ENCODE measurements at places on chromosomes 2 and 18.

GRCh38 chr2:219428469-219428868, 6.2 kb upstream of the SPEG start:
- no peaks in the 10 kb centered on the region for H3K4me1 ChIP-seq
- H3K27me3 ChIP-seq = peaks cover 7% of the 10 kb centered on the region
- H3K27ac ChIP-seq = peak overlapping the region; percentile 91
- DNase-seq = peak; percentile 7
- no peaks in the 10 kb centered on the region for H3K36me3 ChIP-seq
- H3K4me3 ChIP-seq = no peak overlapping the region

DNA sequence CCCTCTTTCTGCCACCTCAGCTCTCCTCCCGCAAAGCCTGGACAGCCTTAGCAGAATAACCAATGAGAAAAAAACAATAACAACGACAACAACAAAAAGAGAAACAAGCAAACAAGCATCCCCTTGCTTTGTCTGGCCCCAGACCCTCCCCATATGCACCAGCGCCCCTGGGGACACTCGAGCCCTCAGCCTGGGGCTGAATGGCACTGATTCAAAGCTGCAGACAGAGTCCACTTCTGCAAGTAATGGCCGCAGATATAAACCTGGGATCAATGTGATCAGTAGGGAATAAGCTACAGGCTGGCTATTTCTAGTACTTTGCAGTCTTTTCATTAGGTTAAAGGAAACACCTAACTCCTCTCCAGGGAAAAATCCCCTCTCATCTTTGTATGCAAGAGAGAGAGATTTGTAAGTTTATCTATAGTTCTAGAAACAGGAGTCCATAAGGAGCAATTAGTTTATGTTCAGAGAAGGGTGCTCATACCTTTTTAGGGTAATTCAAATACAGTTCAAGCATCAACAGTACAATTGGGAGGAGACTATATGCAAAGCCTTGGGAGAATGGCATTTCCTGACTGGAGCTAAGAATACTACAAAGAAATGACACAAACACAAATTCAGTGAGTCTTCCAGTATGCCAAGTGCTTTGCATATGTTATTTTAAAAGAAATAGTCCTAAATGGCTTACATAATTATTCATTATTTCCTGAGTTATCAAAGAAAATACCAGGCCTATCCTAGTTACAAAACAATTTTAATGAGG, 122.3 kb upstream of the DDX18 start:
- no peak for DNase-seq
- no peaks in the 10 kb centered on the region for H3K36me3 ChIP-seq
- H3K4me3 ChIP-seq = no peak overlapping the region
- no peak overlapping the region for H3K27ac ChIP-seq

DNA sequence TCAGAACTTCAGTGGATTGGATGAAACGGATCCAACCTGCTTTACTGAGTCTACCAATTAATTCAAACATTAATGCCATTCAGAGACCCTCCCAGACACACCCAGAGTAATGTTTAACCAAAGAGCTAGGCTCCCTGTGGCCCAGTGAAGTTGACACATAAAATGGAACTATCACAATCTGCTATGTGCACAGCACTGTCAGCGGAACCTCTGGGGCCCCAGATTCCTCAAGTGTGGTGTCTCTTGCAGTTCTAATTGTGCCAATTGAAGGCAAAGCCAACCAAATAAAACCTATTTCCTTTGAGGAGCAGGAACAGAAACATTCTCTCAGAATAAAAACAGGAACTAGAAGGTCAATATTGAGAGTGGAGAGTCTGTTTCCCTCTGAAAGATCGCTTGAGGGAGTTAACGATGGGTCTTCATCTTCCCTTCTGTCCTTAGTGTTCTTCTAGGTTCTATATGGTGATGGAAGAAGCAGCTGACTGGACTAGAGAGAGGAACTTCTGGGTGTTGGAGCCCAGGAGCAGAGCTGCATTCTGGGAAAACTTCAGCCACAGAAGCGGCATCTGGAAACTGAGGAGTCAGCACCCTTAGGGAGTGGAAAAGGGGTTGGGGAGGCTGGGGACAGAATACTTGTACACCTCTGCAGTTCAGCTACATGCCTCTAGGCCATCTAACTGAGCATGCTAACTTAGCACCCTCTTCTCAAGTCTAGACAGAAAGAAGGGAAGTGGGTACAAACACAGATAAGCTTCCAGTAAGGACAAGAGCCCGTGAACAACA, 174.4 kb upstream of the FBXO11 start:
- H3K4me3 ChIP-seq = no peak overlapping the region
- H3K27me3 ChIP-seq = no peaks in the 10 kb centered on the region
- no peak for DNase-seq

DNA sequence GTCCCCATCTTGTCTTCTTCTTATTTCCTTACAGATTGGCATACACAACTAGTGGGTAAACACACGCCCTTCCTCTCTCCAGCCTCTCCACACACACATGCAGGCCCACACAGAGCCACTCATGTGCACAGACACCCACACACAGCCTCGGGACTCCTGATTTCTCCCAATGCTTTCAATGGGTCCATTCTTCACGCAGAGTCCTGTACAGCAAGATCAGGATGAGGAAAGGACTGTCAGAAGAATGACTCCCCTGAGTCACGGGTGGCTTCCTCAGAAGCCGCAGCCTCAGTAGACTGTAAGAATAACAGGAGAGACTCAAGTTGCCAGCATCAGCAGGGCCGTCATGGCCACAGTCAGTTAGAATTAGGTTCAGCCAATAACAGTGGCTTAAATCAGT, 109.1 kb upstream of the GLI2 start:
- H3K4me1 ChIP-seq = peaks cover 12% of the 10 kb centered on the region
- H3K4me3 ChIP-seq = no peak overlapping the region
- DNase-seq = no peak
- H3K27ac ChIP-seq = peak overlapping the region; percentile 57
- H3K36me3 ChIP-seq = no peaks in the 10 kb centered on the region
- no peaks in the 10 kb centered on the region for H3K27me3 ChIP-seq

GRCh38 chr18:22467760-22468553, 50.2 kb upstream of the CTAGE1 start:
- DNase-seq = no peak
- H3K27ac ChIP-seq = no peak overlapping the region
- H3K4me3 ChIP-seq = no peak overlapping the region
- no peaks in the 10 kb centered on the region for H3K27me3 ChIP-seq
- H3K36me3 ChIP-seq = no peaks in the 10 kb centered on the region
- peaks cover 63% of the 10 kb centered on the region for H3K4me1 ChIP-seq

DNA sequence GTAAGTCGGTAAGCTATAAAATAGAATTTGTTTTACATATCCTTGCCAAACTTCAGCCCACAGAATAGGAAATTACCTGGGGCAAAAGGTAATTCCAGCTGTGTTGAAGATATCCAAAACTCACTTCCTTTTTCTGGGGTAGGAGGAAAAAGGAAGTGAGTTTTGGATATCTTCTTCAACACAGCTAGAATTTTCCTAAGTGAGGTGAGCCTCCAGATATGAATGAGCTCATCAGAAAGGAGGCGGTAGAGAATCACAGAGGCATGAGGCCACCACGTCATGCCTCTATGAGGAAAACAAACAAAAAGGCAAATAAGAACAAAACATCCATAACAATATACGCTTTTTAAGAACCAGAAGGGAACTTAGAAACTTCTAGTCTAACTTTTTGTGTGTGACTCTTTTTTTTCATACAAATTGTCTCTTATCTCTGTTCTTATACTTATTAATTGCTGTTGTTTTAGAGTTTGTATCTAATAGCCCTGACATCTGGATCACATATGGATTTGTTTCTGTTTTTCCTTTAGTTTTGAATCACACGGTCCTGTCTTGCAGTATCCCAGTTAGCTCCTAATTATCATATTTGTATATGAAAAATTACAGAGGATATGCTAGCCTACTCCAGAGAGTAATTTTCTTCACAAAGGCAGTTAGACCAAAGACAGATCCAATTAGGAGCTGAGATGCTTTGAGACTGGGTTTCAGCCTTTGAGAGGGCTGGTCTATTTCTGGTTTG, 104.5 kb downstream of the RBM43 start:
- H3K27ac ChIP-seq = no peak overlapping the region
- no peaks in the 10 kb centered on the region for H3K36me3 ChIP-seq
- H3K4me1 ChIP-seq = no peaks in the 10 kb centered on the region
- peak; percentile 19 for DNase-seq

DNA sequence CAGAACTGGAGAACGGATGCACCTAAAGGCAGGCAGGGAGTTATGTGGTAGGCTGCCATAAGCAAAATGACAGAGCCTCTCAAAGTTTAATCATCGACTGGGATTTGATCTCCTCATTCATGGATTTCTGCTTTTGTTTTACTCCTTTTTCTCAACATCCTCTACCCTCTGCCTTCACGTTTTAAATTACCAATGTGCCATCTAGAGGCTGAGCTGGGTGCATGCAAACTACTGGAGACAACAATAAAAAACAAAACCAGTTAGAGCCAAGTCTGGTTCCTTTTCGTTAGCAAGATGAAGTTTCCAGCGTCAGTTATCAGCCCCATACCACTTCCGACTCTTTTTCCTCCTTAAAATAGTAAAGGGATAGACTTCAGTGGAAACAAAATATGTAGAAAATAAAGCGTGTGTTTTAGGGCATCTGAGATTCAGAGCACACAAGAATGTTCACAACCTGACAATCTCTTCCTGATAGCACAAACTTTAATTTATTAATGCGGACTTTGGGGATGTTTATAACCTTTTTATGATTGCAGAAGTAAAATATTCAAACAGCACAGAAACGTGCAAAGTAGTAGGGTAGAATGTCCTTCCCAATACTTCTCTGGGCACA, 117.0 kb downstream of the LAMA1 start:
- H3K4me3 ChIP-seq = no peak overlapping the region
- H3K36me3 ChIP-seq = no peaks in the 10 kb centered on the region
- no peaks in the 10 kb centered on the region for H3K27me3 ChIP-seq
- H3K4me1 ChIP-seq = no peaks in the 10 kb centered on the region
- no peak overlapping the region for H3K27ac ChIP-seq

- DNase-seq = peak; percentile 23
- H3K27ac ChIP-seq = no peak overlapping the region
- H3K4me1 ChIP-seq = peaks cover 8% of the 10 kb centered on the region
Measured at GRCh38 chr2:12031866-12032265, 285.4 kb downstream of the LPIN1 start.

Measured in stomach (tissue), 19 donors.